Glutamatergic neuron (in vitro differentiated cells): ENCODE measurements at places on chromosomes 6 and 20. TPM values are rescaled to one million over a fixed set of nuclear protein-coding genes. Genes with fewer than 3 reads are reported as not detected.

- DNase-seq = no peak
These were observed 264.4 kb downstream of the BTBD9 start for GRCh38 chr6:38375341-38375740.

DNA sequence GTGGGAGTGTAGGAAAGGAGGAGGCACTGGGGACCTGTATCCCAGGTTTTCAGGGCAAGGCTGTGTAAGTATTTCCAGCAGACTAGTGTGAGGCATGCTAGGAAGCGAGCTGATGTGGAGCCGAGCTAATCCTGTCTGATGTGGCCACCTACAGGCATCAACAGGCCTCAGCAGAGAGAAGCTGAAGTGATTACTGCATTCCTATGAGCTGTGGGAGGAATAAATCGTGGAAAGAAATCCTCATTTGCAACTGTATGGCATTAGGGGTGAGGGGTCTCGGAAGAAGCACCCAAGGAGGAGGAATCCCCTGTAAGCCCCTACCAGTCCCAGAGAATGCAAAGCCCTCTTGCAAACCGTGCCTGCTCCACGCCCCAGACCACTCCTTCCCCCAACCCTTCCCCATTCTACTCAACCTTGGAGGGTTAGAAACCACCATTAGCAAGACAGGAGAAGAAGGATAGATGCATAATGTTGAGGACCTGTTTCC lies 41.6 kb downstream of the C6orf15 start:
- DNase-seq = no peak

DNA sequence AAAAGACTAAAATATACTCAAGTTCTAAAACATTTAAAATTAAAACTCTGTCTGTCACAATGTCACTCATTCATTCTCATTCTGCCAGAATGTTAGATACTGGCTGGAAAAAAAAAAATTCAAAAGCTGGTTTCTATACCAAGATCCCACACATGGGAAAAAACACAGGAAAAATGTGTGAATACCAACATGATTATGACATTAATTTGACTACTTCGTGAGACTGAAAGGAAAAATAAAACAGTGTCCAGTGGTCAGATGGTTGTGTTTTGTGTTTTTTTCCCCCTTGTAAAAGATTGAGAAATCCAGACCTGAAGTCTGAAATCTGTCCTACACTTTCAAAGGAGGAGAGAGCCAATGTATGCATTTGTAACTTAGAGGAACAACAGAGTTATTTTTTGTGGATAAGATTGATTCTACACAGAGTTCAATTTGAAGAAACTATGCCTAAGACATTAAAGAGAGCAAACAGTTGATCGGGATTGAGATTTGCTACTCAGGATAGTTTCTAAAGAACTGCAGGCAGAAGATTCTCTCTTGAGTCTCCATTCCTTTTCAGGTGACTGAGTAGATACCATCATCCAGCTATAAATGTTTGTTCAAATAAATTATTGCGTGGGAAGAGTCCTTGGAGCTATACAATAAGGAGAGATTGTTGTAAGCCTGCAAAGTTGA lies 39.2 kb upstream of the TXLNB start:
- DNase-seq = no peak

- peak; percentile 38 for DNase-seq
These were observed 227.7 kb upstream of the RNF24 start for GRCh38 chr20:4243071-4243470.

GRCh38 chr6:156919814-156920369 lies 142.7 kb downstream of the ARID1B start:
- DNase-seq = no peak

Gene OPRM1
- not detected for total RNA-seq

- DNase-seq = no peak
These were observed 178.1 kb downstream of the BACH2 start for GRCh38 chr6:90118581-90118980.

- DNase-seq = no peak
These were observed 197.1 kb upstream of the PCSK2 start for GRCh38 chr20:17029698-17030097.

GRCh38 chr6:21188505-21189223 lies 404.9 kb upstream of the SOX4 start:
- DNase-seq = no peak

- peak; percentile 73 for DNase-seq
These were observed 839 bp upstream of the HRH3 start for GRCh38 chr20:62220666-62221568.

DNA sequence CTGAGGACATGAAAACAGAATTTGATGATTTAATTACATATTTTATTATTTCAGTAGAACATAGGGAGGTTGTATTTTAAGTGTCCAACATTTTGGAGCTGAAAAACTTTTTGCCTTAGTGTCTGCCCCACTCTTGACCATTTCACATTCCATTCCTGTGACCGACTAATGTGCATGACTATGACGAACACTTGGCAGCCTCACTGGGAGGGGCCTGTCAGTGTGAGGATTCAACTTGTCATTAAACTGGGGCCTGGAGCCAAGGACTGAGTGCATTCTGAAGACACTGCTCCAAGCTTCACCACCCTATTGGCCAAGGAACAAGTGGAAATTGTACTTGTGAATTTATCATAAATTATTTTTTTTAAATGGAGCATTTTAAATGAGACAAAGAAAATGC lies 661.3 kb downstream of the BCKDHB start:
- DNase-seq = no peak

DNA sequence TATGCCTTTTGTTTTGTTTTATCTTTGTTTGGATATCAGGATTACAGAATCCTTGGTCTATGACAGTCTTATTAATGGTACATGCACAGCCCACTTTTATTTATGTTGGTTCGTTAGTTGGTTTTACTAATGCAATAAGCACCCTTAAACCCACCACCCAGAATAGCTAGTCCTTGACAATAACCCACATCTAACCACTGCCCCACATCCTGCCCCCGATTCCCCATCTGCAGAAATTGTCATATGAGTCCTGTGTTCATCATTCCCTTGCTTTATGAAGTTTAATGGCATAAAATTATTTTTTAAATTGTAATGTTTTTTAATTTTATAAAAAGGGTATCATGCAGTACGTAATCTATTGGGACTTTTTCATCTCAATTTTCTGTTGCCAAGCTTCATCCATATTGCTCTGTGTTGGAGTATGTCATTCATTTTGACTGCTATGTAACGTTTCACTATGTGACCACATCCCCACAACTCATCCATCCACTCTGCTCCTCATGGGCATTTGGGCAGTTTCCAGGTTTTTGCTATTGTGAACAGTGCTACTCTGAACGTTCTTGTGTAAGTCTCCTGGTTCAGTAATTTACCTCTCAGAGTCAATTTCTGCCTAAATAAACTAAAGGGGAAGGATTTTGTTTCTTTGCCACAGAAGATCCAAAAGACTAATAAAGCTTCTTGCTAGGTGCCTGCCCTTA lies 150.4 kb downstream of the MRPL14 start:
- no peak for DNase-seq

DNA sequence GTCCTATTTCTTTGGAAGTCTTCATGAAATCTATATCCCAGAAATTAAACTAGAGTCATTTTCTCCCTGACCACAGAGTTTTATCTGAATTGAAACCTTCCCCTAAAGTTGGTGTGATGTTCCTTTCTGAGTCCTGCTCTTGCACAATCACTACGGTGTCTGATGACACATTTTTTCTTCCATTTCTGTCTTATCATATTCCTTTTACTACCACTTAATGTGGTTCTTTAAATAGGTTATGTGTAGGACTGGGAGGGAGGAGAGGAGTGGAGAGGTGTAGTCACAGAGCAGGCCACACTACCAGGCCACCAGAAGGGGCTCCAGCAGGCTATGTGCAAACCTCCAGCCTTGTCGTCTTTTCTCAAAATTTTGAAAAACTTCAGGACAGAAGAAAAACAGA lies 39.7 kb upstream of the ATXN1 start:
- no peak for DNase-seq

DNA sequence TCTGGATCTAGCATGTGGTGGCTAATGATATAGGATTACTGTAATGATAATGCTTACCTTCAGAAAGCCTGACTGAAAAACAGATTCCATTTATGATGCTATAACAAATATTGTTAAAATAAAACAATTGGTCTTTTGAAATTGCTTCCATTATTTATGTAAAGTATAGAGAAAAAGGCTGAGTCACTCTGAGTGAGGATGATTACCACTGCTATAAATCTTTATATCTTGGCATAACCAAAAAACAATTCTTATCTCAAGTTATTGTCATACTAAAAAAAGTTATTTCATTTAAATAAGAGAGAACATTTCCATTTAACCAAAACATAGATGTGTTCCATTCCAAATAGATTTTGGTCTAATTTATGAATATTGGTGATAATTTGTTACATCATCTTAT lies 53.0 kb upstream of the DST start:
- no peak for DNase-seq

Gene XKR7
- 284 TPM for total RNA-seq

DNA sequence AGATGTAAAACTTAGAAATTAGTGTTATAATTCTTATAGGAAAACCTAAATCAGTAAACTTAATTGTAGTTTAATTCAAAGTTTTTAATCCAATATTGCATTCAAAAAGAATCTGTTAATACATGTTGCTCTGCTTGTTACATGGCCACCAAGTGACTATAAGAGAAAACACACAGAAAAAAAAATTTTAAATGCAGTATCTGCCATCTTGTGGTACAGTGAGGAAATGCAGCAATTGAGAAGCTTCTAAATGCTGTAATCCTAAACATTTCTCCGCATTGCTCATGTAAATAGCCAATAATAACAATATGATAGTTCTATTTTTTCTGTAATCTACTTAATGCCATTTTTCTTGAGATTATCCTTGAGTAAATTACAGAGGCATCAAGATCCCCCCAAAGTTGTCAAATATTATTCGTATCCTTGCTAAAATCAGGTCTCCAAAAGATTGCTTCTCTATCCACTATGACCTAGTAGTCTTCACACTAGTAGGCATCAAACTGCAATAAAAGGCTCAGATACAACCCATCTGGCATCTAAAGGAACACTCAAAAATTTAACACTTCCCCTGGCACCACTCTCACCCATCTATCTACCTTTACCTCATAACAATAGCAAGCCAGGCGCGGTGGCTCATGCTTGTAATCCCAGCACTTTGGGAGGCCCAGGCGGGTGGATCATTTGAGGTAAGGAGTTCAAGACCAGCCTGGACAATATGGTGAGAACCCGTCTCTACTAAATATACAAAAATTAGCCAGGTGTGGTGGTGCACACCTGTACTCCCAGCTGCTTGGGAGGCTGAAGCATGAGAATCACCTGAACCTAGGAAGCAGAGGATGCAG lies 34.6 kb downstream of the HDAC2 start:
- DNase-seq = no peak

DNA sequence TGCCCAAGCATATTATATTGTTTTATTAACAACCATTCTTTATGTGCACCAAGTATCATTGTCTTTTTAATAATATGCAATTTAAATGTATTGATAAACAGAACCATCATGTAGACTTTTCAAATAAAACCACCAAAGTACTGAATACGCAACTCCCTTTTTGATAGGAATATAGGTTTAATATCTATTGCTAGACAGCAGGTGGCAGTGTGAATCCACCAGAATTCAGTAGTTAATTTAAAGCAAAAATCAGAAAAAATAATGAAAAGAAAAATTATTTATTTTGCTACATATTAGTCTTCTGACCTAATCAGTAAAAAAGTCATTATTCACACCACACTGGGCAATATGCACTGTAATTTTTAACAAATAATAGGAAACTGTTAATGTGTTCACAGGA lies 143.7 kb downstream of the KLHL32 start:
- no peak for DNase-seq

Gene SLC35F1
- 22.4 TPM for total RNA-seq

Gene TSBP1
- not detected for total RNA-seq

Gene MLIP
- total RNA-seq = 0.44 TPM
